ENCODE measurements at places on chromosomes 6 and 20.

GRCh38 chr6:163001330-163001729 lies 273.6 kb downstream of the PACRG start:
- no peak for DNase-seq

DNA sequence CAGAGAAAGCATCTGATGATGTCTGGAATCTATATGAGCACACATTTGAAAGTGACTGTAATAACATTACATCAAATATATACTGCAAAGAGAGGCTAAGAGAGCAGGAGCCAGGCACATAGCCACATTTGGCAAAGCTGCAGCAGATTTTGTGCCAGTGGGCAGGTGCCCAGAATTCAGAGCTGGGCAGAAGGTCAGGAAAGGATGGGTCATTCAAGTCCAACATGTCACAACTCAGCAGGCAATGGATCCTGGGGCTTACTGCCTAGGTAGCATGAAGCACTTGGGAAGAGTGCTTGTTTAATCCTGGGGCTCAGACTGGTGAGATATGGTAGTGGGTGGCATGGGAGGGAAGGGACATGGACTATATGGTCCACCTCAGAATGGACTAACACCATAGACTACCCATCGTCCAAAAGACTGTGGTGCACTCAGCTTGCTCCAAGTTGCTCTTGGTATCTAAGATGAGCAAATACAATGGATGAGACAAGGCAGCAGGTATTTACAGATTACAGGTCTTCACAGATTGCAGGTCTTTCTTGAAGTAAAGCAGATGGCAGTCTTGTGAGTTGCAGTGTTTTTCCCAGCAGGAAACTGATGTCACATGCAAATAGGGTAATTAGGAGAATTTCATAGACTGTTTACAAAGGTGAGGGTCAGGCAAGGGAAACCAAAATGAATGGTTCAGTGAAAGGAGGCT lies 31.2 kb upstream of the SHLD1 start:
- no peak for DNase-seq

DNA sequence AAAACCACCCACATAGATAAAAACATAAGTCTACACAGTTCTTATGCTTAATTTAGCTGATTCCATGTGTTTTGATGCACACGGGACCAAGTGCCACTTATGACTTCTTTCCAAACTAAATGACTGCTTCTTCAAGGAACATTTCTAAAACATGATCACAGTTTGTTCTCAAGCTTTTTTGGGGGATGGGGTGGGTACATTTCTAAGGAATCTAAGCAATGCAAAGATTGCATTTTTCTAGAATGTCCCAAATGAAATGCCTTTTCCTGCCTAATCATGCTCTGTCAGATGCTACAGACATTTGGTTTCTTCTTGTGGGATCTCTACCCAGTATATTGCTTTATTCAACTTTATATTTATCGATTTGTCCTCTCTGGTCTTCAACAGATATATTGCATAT lies 496.8 kb upstream of the JAG1 start:
- DNase-seq, result no peak

GRCh38 chr6:121549736-121550135 lies 114.3 kb downstream of the GJA1 start:
- no peak for DNase-seq

GRCh38 chr6:27238010-27238983 lies 9.2 kb upstream of the PRSS16 start:
- no peak for DNase-seq

DNA sequence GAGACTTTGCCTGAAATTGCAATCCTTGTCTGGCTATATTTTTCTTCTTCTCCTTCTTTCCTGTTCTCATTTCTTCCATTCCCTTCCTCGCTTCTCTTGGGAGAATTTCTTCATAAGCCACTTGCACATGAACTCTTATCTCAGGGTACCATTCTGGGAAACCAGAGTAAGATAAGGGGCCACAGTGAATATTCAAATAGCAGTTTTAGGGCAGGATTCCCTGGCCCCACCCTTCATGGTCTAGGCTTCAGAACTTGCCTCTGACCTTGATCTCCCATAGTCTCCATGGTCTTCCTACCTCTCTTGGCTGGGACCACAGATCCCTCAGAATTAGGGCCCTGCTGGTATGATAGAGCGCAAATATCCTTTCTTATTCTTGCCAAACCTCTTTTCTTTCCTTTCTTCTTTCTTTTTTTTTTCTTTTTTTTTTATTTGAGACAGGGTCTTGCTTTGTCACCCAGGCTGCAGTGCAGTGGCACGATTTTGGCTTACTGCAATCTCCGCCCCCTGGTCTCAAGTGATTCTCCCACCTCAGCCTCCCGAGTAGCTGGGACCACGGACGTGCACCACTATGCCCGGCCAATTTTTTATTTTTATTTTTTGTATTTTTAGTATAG lies 123.0 kb upstream of the CITED2 start:
- DNase-seq, result no peak

- DNase-seq, result no peak
Observed at GRCh38 chr6:155262655-155263054, 1.2 kb upstream of the CLDN20 start.

- no peak for DNase-seq
Observed at GRCh38 chr20:11516448-11516847, 401.2 kb upstream of the BTBD3 start.

- no peak for DNase-seq
Observed at GRCh38 chr6:106536851-106537250, 92.4 kb downstream of the RTN4IP1 start.

DNA sequence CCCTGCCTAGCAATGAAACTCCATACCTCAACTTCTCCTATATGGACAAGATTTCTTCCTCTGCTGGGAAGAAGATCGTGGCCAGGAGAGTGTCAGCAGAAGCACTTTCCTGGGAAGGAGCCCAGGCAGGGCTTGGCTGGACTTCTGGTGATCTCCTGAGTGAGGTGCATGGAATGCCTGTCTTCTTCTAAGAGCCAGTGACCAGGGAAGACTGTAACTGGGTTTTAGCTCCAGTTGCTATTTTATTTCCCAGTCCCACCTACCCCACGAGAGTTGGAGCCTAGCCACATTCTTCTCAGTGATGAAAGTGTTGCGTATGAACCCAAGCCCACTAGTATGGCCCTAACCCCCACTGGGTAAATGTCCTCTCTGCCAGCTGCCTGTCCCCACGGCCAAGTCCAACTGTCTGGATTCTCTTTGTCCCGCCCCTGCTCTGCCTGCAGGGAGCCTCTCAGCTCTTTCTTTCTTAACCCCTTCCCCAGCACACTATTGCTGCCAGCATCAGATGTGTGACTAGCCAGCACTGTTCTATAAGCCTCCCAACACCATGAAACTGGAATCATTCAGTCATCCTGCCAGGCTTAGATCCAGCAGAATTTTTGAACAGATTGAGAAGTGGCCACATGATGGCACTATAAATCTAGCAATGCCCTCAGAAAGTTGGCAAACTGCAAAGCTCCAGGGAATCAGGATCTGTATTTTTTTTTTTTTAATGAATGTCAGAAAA lies 69.8 kb upstream of the FAM184A start:
- DNase-seq, result peak; percentile 2

GRCh38 chr6:26312096-26312463 lies 52.9 kb upstream of the BTN3A2 start:
- DNase-seq, result no peak

DNA sequence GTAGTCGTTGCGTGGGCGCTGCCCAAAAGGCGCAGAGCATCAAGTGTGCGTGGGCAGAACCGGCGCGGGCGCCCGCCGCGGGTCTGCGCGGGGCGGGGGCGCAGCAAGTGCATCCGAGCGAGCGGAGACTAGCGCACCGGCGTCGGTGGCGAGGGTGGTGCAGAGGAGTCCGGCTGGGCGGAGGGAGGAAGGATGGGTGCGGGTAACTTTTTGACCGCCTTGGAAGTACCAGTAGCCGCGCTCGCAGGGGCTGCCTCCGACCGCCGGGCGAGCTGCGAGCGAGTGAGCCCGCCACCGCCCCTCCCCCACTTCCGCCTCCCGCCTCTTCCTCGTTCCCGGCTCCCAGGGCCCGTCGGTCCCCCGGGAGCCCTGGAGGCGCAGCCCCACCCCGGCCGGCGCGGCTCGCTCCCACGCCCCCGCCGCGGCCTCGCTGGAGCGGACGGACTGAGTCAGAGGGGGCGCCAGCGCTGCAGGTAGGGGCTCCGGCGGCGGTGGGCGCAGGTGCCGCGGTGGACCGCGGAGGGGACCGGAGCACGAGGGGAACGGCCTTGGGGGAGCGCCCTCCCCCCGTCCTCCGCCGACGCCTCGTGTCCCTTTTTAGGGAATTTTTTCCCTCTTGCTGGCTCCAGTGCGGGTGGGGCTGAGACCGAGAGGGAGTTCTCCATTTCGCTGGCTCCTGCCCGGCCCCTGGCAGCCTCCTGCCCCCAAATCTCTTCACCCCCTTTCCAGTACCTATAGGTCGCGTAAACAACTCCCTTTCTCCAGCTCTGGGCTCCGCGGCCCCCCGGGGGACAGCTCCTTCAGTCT lies 1.6 kb upstream of the DBNDD2 start:
- peak; percentile 66 for DNase-seq

- peak; percentile 38 for DNase-seq
Observed at GRCh38 chr6:106448000-106448426, 87.5 kb downstream of the CRYBG1 start.

GRCh38 chr6:40139447-40139846 lies 205.2 kb upstream of the MOCS1 start:
- no peak for DNase-seq

DNA sequence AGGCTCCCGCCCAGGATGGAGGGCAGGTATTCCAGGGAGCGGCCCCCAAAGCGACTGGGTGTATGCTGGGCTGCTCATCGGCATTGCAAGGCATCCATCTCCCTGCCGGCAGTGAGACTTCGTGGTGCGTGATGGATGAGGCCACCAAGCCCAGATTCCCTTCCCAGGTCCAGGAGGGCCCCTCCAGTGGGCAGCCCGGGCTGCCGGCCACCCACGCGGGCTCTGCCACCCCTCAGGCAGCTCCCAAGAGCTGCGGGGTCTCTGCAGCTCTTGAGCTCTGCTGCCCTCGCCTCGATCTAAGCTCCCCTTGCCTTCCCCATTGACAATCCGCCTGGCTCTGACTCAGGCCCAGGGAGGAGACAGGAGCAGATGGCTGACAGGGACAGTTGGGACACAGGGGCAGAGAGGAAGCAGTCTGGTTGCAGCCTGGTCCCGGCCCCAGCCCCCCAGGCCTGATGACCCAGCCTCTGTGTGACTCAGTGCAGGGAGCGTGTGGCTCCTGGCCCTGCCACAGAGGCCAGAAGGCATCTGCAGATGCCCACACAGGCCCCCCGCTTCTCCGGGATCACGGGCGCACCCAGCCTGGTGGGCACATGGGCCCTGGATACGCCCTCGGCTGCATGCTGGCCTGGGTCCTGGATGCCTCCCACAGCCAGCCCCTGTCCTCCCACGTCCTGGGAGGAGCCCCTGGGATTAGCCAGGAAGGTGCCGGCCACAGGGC lies 33.0 kb downstream of the SLCO4A1 start:
- DNase-seq, result no peak

- DNase-seq, result no peak
Observed at GRCh38 chr20:12598894-12599293, 409.9 kb upstream of the SPTLC3 start.
